ENCODE measurements at places on chromosomes 11 and 22.
A peak's percentile ranks its signal among the peaks of the same experiment; 100 is the strongest.

- DNase-seq = no peak
These were observed 37.0 kb downstream of the CDPF1 start for GRCh38 chr22:46213052-46213451.

GRCh38 chr11:119863851-119864601, 135.0 kb upstream of the NECTIN1 start:
- no peak for DNase-seq

- no peak for DNase-seq
These were observed 54.9 kb downstream of the ENDOD1 start for GRCh38 chr11:95144313-95145235.

DNA sequence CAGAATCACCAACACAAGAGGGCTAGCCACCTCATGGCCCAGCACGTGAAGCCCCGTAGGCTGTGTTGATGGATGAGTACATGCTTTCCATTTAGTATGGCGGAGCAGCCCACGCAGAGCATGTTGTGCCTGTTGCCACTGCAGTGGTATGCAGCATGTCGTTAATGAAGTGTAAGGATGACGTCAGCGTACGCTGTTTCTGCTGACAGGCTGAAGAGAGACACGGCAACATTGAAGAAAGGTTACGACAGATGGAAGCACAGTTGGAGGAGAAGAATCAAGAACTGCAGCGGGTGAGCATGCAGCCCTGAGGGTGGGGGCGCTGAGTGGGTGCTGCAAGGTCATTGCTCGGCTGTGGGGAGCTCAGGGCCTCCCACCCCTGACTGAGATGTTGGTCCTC, 62.8 kb downstream of the PPFIA1 start:
- DNase-seq = no peak

GRCh38 chr11:69472541-69473275, 8.8 kb upstream of the LINC01488 start:
- DNase-seq = no peak

GRCh38 chr11:46012185-46012584, 89.7 kb downstream of the LARGE2 start:
- DNase-seq = no peak

GRCh38 chr11:73493956-73494598, 103.8 kb downstream of the FAM168A start:
- peak; percentile 32 for DNase-seq

DNA sequence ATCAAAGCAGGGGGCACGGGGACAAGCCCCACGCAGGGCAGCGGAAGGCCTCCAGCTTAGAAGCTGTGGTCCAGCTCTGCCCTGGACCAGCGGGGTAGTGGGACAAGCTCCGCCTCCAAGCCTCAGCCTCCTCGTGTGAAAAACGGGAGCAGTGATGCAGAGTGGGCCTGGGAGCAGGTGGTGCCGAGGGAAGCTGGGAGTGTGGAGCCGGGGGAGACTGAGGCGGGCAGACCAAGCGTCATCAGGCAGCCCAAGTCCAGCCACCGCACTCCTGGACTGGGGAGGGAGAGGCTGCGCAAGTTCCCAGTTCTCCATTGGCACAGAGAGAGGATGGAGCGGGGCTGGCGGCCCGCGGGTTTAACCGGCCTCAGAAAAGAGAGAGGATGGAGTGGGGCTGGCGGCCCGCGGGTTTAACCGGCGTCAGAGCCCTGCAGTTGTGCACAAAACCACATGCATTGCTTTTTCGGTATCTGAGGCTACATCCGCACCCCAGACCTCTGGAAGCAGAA, 68.1 kb upstream of the PHF21B start:
- DNase-seq = no peak

DNA sequence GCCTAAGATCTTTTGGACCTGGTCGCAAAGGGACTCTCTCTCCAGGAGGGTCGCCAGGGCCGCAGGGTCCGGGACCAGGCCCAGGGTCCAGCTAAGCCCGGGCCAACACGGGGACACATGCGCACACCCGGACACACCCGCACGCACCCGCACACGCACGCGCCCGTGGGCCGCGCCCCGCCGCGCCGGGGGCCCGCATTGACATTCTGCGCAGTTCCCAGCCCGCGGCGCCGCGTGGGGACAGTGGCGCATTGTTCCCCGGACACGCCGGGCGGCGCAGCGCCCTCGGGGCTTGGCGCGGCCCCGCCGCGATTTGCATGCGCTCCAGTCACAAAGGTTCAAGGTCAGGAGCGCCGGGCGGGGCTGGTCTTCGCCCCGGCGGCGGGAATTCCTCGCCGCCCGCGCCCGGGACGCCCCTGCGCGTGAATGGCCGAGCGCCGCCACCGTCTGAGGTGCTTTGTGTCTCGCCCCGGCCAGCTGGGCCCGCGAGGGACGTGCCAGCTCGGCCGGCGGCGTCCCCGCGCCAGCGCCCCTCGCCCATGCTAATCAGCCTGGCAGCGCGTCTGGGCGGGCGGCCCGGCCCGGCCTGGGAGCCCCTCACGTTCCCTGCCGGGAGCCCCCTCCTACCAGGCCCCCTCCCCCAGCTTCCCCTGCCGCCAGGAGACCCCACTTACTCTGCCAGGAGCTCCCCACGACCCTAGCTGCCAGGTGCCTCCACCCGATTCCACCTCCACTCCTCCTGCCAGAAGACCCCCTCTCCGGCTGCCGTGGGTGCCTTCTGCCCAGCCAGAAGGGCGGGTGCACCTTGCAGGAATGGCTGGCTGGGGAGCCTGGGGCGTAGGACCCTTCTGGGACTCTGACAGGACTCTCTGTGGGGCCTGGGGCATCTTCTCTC, 50.5 kb upstream of the WNT7B start:
- DNase-seq = no peak

DNA sequence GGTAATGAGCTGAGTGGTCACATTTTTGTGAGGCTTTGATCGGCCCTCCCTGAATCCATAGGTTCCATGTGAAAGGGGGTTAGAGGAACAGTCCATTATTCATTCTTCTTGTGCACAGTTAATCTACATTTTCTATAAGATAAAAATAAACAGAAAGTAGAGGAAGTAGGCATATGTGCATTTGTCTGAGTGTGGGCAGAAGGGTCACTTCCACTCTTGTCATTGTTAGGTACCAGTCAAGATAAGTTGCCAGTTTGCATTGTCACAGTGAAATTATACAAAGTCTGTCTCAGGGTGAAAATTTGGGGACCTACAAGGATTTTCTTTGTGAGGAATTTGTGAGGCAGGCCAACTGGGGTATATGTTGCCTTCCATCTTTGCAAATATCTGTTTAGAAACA, 4.6 kb upstream of the APOL4 start:
- no peak for DNase-seq

- DNase-seq = no peak
These were observed 36.6 kb downstream of the KCNJ1 start for GRCh38 chr11:128830290-128831173.

DNA sequence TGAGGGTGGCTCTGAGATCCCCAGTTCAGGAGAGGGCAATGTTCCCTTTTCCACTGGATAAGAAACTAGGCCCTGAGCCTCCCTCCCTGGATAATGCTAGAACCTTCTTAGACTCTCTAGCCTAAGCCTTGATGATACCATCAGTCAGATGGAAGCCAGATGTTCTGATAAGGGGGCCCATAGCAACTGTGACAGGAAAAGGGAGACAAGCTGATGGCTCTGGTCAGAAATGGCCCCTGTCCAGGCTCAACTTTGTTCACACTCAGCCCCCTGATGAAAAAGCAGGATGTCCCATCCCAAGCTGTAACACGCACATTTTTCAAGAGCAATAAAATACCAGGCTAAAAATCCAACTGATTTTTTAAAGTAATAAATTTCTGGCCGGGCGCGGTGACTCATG, 7.2 kb upstream of the OAF start:
- DNase-seq = no peak

- DNase-seq = no peak
These were observed 51.3 kb downstream of the MYH9 start for GRCh38 chr22:36336246-36337182.

- DNase-seq = no peak
These were observed 157.3 kb downstream of the AASDHPPT start for GRCh38 chr11:106234794-106235193.

- DNase-seq = no peak
These were observed 25.2 kb upstream of the PTPRJ start for GRCh38 chr11:47955061-47955755.

DNA sequence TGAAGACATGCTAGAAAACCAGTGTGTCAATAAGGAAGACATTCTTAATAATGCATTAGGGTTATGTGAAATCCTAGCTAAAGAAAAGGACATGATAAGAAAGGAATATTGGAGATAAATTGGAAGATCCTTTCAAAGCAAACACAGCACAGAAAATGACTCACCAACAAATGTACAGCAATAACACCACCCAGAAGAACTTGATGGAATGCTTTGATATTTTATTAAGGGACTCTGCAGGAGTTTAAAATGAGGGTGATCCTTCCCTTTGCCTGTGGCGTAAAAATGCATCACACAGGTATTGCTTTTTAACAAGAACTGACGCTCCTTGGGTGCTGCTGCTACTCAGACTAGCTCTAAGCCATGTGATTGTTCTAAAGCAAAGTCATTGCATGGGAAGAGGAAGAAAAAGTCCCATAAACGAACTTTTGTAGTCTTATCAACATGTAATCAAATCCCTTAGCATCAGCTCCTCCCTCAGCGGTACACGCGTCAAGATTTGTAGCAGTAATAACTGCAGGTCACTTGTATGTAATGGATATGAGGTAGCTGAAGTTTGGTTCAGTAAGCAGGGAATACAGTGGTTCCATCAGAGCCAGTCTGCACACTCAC, 48.4 kb upstream of the EED start:
- DNase-seq = no peak

DNA sequence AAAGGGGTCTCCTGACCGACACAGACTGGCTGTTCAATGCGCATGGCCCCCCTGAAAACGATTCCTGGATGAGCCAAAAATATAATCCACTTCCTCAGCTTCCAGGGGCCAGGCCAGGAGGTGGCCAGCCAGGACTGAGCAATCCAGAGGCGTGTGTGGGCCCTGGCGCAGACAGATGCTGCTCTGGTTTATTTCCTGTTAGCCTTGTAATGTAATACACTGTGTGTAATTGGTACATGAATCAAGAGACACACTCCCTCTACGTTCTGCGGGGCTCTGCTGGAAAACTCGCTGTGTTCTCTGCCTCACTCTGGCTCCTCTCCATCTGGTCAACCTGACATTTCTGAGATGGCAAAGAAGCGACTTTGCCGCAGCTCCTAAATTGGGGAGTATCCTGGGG, 26.3 kb upstream of the ISX start:
- DNase-seq = no peak
